ENCODE measurements at places on chromosomes 3 and 15. TPM values are rescaled to one million over a fixed set of nuclear protein-coding genes. Genes with fewer than 3 reads are reported as not detected.

Gene AHSG
- not detected for total RNA-seq

Gene GOLGA8J
- not detected for total RNA-seq

Gene LDHAL6B
- total RNA-seq: not detected

Gene NDN
- 77.3 TPM for total RNA-seq

Gene RLBP1
- not detected for total RNA-seq

Gene TM4SF18
- total RNA-seq: 1.4 TPM

Gene UROC1
- total RNA-seq: not detected

Gene SH3GL3
- total RNA-seq: 1.0 TPM

Gene PPP2R3A
- total RNA-seq: 25.9 TPM

Gene NMD3
- total RNA-seq: 40.2 TPM

Gene RPLP1
- total RNA-seq: 781 TPM
